ENCODE measurements at places on chromosomes 12 and 14.

- no peaks in the 10 kb centered on the region for H3K27me3 ChIP-seq
- no peak for DNase-seq
- peaks cover 7% of the 10 kb centered on the region for H3K36me3 ChIP-seq
- peaks cover 31% of the 10 kb centered on the region for H3K4me1 ChIP-seq
- H3K27ac ChIP-seq: no peak overlapping the region
Observed at GRCh38 chr12:57127101-57127725, 1.1 kb upstream of the LRP1 start.

- peak overlapping the region; percentile 100 for H3K27ac ChIP-seq
- peak; percentile 58 for DNase-seq
- H3K27me3 ChIP-seq: no peaks in the 10 kb centered on the region
- peaks cover 53% of the 10 kb centered on the region for H3K4me1 ChIP-seq
- peak overlapping the region; percentile 39 for H3K4me3 ChIP-seq
Observed at GRCh38 chr12:96425321-96425720, 25.1 kb upstream of the CDK17 start.

DNA sequence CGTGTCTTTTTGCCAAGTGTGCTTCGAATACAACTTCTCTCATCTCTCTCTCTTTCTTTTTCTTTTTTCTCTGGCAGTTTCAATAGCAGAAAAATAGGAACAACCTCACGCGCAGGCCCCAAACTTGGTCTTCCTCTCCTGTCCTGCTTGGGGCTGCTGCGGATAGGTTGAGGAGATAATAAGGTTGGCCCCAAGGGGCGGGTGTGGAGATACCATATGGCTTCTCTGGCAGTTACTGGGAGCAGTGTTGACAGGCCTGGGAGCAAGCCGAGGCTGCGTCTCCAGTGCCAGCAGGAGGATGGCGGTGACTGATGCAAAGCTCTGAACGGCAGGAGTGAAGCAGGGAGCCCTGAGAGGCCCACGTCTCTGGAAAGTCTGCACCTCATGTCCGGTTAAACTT lies 89.5 kb upstream of the MANSC4 start:
- H3K4me1 ChIP-seq: peaks cover 52% of the 10 kb centered on the region
- no peaks in the 10 kb centered on the region for H3K27me3 ChIP-seq
- H3K4me3 ChIP-seq: no peak overlapping the region
- H3K36me3 ChIP-seq: no peaks in the 10 kb centered on the region
- no peak overlapping the region for H3K27ac ChIP-seq
- DNase-seq: no peak

GRCh38 chr12:459430-460258 lies at the start of gene B4GALNT3:
Gene B4GALNT3, plus strand, starts transcription at chr12:459939. Its CDS starts 438 bp downstream, at chr12:460377.
- peak within 1 kb of the TSS; percentile 51 for H3K4me3 ChIP-seq
- peaks cover 94% of the 10 kb centered on the region for H3K27me3 ChIP-seq
- DNase-seq: peak; percentile 94

DNA sequence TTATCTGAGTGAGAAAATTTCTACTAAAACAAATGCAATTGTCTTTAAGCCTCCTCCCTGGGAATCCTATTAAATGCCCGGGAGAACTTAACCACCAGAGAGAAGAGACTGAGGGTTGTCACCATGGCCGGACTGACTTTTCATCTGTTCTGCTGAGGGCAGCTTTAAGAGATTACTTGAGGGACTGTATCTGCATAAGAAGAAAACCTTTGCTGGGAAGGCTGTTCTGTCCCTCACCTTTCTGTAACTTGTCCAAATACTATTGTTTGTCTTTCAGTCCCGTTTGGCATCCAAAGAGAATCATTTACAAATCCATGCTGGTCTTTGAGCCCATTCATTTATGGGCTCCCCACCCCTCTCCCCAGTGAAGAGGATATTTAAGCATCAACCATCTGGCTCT lies 306.3 kb upstream of the FLRT2 start:
- H3K27ac ChIP-seq: no peak overlapping the region
- H3K4me1 ChIP-seq: no peaks in the 10 kb centered on the region
- H3K4me3 ChIP-seq: no peak overlapping the region
- no peak for DNase-seq
